ENCODE measurements at places on chromosomes 5 and 9. TPM values are rescaled to one million over a fixed set of nuclear protein-coding genes. Genes with fewer than 3 reads are reported as not detected.
A peak's percentile ranks its signal among the peaks of the same experiment; 100 is the strongest.

DNA sequence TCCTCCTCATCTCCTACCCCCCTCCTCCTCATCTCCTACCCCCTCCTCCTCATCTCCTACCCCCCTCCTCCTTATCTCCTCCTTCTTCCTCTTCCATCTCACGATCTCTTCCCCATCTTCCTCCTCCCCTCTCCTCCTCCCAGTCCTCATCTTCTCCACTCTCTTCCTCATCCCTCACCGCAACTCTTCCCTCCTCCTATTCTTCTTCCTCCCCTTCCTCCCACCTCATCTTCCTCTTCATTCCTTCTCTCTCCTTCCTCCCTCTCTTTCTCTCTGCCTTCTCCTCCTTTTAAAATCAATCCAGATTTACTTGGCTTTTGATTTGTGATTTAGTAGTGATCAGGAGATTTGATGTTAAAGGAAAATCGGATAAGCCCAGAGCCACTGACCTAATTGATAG, 15.0 kb upstream of the BOD1 start:
- DNase-seq, result no peak

Gene PCDHA9
- not detected for total RNA-seq

Gene ENHO
- total RNA-seq, result 0.40 TPM

Gene ASPN
- total RNA-seq, result 4.5 TPM

GRCh38 chr5:134041570-134042411, 37.0 kb upstream of the VDAC1 start:
- no peak for DNase-seq

Gene LHX3
- total RNA-seq, result not detected

Gene IL5
- not detected for total RNA-seq

- no peak for DNase-seq
Measured at GRCh38 chr5:148899993-148900392, 73.6 kb downstream of the ADRB2 start.

DNA sequence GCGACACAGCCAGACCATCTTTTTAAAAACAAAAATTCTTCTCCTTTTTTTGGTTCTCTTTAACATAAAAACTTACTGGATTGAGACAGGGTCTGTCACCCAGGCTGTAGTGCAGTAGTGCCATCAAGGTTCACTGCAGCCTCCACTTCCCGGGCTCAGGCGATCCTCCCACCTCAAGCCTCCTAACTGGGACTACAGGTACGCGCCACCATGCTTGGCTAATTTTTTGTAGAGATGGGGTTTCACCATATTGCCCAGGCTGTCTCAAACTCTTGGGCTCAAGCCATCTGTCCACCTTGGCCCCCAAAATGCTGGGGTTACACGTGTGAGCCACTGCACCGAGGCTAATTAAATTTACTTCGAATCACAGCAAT, 13.8 kb downstream of the HNRNPK start:
- no peak for DNase-seq

GRCh38 chr5:91135475-91136248, 247.5 kb downstream of the ARRDC3 start:
- DNase-seq, result no peak

GRCh38 chr9:112793213-112793810, 42.8 kb downstream of the SNX30 start:
- peak; percentile 77 for DNase-seq

DNA sequence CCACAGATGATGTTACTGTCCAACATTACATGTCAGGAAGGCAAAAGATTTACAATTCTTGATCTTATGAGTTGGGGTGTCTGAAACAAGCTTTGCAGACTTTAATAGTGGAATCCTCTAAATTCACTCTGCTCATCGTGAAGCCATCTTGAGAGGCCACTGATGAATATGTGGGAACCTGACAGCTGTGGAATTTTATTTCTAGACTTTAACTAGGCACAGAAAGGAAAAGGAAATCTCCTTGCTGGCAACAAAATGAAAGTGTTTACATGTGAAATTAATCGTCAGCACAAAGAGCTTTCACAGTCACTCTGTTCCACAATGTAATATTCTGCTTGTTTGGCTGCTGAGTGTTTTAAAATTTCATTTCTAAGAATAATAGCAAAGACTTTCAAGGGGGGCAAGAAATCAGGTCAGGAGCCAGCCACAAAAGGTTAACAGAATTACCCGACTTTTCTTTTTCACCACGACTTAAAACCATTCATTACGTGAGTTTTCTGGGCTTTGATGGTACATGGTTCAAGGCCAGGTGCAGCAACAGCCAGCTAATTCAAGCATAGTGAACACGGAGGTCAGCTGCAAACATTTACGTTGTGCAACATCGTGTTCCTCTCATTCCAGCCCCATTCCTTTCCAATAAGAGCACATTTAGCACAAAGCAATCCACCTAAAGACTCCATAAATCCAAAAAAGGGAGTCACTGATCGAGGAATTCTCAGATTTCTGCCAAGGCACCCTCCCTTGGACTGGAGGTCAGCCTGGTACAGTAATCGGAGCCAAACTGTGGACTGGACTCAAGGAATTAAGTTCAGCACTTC, 14.6 kb downstream of the NREP start:
- no peak for DNase-seq

GRCh38 chr9:128087262-128087661, 19.2 kb downstream of the SLC25A25 start:
- no peak for DNase-seq

DNA sequence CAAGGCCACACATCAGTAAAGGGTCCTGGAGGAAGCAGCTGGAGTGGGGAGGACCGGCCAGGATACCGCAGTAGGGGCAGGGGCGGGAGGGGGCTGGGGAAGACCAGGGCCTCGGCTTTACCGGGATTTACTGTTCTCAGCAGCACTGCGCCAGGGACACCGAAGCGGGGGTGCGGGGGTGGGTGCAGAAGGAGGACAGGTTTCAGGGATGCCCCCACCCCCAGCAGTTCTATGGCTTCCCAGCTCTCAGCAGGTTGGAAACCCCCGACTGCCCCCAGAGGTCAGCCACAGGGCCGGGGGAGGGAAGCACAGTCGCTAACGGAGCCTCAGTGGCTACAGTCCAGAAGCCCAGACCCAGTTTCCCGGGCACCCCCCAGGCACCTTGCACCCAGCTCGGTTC, 21.3 kb downstream of the NR5A1 start:
- peak; percentile 9 for DNase-seq

- no peak for DNase-seq
Measured at GRCh38 chr9:121783521-121784507, 132.4 kb downstream of the DAB2IP start.

GRCh38 chr5:176628406-176629228, 1.7 kb downstream of the SNCB start:
- no peak for DNase-seq

Gene PHF24
- total RNA-seq, result 0.10 TPM

GRCh38 chr5:72661405-72661804, 154.2 kb upstream of the ZNF366 start:
- no peak for DNase-seq

GRCh38 chr9:110252509-110253139, 3.7 kb downstream of the TXN start:
- no peak for DNase-seq

Gene CDO1
- total RNA-seq, result 5.4 TPM

GRCh38 chr5:80656425-80656824, 1.6 kb upstream of the DHFR start:
- no peak for DNase-seq

Gene RASEF
- total RNA-seq, result not detected

GRCh38 chr5:35182910-35183535, 47.3 kb downstream of the PRLR start:
- peak; percentile 39 for DNase-seq

Gene HAPLN1
- total RNA-seq, result 0.05 TPM

DNA sequence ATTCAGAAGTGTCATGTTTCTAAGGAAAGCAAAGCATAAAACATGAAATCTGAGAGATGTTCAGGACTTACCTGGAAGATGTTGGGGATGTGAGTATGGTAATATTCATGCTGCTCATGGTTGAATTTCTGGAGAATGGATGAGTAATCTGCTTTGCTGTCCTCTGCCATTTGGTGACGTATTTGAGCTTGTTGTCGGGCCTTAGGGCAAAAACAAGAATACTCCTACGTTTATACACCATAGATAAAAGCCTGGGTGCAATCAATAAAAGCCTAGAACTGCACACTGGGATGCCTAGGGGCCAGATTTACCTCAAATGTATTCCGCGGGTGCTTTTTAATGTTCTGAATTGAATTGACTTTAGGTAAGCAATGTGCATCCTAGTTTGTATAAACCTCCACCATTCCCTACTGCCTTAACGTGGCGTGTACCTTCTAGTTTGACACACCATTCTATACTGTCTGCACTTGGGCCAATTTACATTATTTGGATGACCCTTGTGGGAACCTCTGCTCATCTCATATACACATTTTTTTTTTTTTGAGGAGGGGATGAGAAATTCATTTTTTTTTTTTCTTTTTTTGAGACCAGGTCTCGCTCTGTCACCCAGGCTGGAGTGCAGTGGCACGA, 94.4 kb downstream of the USP20 start:
- no peak for DNase-seq

GRCh38 chr9:21730899-21731298, 71.5 kb upstream of the MTAP start:
- no peak for DNase-seq

GRCh38 chr5:111227801-111228200, 3.6 kb downstream of the CAMK4 start:
- no peak for DNase-seq

DNA sequence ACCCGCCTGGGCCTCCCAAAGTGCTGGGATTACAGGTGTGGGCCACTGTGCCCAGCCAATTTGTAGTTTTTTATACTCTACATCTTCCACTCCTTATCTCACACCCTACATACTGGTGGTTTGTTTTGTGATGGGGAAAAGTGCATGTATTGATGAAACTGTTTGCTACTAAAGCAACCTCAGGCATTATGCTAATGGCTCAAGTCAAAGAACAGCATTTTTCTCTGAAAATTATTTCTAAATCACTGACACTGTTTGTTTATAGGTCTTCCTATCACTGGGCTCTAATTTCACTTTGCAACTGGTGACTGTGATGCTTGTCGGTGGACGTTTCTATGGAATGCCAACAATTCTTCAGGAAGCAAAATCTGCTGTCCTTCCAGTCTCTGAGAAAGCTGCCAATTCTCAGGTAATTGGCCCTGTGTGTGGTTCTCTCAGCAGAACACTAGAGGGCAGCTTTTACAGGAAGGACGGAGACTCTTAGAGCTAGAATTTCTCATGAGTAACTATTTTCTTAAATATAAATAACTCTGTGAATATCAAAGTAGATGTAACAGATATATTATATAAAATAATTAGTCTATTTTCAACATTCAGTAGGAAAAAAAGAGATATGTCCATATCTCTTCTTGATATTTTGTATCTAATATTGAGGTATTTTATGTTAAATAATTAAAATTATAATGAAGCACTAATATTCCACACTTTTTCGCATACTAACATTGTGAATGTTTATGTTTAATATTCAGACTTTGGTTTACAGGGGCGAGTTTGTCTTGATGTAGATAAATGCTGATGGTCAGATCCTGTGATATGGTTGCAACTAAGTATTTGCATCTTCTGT, 244.1 kb downstream of the ADGRV1 start:
- no peak for DNase-seq

Gene CDKN2A
- not detected for total RNA-seq

Gene SGCD
- 76.9 TPM for total RNA-seq

GRCh38 chr5:133610489-133611356, 1.6 kb downstream of the FSTL4 start:
- DNase-seq, result peak; percentile 80

DNA sequence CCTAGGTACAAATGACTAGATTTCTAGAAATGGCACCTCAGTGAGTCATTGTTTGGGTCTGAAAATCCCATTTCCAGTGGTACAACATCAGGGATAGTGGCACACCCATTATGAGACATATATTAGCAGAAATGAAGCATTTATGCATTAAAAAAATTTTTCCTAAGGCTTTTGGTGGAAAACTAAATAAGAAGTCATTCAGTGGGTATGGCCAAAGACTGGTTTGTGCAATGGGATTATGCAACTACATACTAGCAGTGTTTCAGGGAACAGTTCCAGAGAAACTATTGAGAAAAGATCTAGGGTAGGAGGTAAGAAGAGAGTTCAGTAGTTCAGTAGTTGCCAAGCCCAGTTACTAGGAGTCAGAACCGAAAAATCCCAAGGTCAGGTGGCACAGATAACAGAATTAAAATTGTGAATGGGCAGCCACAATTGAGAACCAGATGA, 106.5 kb upstream of the HAPLN1 start:
- no peak for DNase-seq

Gene NMUR2
- total RNA-seq, result 0.20 TPM

DNA sequence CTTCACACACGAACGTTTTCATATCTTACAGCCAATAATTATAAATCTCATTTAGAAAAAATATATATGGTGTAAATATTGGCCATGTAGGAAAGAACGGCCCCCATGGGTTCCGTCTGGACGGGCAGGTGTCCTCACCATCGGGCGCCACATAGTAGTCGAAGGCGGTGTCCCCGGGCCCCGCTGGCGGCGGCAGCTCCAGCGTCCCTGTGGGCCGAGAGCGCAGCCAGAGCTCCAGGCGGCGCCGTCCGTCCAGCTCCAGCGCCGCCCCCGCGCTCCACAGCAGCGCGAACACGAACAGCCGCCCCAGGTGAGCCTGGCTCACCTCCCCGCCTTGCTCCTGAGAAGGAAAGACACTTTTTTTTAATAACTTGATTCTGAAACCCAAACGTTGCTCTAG, 134.6 kb downstream of the DNAH5 start:
- DNase-seq, result no peak

GRCh38 chr5:141742866-141743851, 61.1 kb upstream of the ARAP3 start:
- no peak for DNase-seq

All from left ventricle myocardium superior (tissue), 1 donor.